ENCODE measurements at places on chromosomes 13 and 19.

DNA sequence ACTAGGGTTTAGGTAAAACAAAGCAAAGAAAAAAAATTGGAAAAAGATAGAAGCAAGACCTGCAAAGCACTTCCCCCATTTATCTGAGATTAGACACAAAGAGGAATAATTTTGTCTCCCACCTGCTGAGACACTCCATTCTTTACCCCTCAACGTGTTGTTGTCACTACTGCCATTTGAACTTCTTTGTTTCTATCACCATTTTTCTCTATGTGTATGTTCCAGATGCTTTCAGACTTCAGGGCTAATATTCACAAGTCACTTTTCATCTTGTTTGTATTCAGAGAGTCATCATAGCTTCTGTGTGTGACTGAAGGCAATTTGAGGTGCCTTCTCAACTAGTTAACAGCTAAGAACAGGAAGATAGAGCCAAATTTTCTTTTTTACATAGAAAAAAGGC is 512.5 kb downstream of the TBC1D4 start:
- no peak for DNase-seq

- no peak for DNase-seq
Measured at GRCh38 chr13:39371706-39372105, 231.3 kb downstream of the LHFPL6 start.

DNA sequence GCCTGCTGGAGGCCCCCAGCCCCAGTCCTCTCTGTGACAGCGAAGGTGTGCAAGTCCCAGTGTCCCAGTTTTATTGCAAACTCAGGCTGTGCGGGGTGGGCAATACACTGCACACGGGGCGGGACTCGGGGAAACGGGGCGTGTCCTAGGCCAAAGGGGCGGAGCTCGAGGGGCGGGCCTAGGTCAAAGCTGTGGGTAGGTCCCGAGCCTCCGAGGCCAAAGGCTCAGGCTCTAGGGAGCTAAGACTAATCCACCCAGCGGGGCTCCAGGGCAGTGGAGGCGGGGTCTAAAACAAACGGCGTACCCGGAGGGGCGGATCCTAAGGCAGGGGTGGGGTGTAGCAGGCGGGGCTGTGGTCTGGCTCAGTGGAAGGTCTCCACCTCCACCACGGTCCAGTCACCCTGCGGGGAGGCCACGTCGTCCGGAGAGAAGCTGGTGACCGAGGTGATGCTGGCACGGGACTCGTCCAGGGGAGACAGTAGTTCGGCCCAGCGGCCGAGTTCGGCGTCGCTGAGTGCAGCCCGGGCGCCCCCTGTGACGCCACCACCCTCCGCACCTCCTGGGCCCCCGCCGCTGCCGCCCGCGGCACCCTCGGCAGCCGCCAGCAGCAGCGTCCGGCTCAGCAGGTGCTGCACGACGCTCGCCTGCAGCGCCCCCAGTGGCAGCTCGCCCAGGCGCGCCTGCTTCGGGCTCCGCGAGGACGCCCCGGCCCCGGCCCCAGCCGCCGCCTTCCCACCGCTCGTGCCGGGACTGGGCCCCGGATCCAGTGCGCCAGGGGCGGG is 5.3 kb downstream of the PRR36 start:
- DNase-seq = no peak

- DNase-seq = no peak
Measured at GRCh38 chr19:45512881-45513483, 5.7 kb downstream of the VASP start.

- no peak for DNase-seq
Measured at GRCh38 chr19:42487032-42487797, 41.1 kb downstream of the CEACAM1 start.

DNA sequence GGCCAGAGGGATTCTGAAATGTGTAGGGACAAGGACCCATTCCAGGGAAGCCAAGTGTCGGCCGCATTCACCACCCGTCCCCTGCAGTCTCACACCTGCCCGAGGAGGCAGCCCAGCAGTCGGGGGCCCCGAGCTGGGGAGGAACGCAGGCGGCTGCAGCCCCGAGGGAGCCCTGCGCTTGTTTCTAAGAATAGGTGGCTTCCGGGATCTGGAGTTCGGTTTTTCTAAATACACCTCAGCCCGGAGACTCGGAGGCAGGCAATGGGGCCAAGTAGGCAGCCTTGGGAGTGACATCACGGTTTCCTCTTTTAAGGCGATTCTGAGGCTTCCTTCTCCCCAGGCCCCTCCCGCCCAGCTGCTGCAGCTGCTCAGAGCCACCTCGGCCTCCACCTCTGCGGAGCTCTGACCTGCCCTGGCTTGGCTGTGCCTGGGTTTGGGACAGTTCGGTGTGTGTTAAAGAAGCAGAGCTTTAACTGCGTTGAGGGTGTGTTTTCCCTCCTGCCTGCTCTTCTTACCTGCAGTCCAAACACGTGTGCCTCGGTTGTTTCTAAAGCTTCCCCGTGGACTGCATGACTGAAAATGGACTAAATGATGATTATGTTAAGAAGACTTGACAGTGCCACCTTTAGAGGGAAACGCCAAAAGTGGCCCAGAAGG is 80.5 kb downstream of the COL4A2 start:
- no peak for DNase-seq

GRCh38 chr13:24192057-24192810 is 31.7 kb downstream of the SPATA13 start:
- DNase-seq = no peak

GRCh38 chr13:59715611-59716010 is 448.1 kb downstream of the DIAPH3 start:
- no peak for DNase-seq

Data from NCI-H526 (cell line).